ENCODE measurements at places on chromosomes 7 and 10.
A peak's percentile ranks its signal among the peaks of the same experiment; 100 is the strongest.

GRCh38 chr10:132876131-132876860, 66.1 kb downstream of the CFAP46 start:
- DNase-seq = no peak

GRCh38 chr7:77352665-77353406, 63.3 kb downstream of the GSAP start:
- no peak for DNase-seq

GRCh38 chr10:132319853-132320653, 11.9 kb upstream of the LRRC27 start:
- DNase-seq = no peak

GRCh38 chr7:80596933-80597517, 41.4 kb upstream of the CD36 start:
- no peak for DNase-seq

DNA sequence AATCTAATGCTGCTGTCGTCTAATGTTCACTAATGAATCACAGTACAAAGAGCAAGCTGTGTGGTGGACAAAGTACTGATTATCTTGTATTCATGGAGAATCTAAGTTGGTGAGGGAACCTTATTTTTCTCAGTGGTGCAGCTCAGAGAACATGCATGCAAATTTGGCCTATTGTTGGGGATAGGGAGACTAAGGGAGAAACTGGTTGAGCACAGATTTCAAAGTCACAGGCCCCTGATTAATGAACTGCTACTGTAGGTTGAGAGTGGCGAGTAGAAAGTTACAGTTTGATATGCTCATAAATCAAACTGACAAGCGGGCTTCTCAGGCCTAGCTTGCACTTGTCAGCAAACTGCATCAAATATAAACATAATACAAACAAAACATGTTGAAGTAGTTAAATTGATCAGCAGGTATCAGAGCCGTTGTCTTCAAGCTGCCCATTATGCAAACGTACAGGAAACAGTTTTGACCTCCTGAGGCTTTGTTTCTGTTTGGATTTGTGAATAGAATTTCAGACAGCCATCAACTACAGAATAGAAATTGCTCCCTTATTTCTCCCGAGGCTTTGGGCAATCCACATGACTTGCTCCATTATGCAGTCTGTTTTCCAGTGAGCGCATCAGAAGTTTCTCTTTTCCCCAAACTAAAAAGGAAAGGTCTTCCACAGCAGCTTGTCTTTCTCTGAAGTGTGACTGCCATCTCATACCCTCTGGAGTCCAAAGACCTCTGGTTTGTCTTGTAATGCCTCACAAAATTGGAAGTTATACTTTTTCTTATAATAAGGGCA, 215.8 kb downstream of the FOXP2 start:
- DNase-seq = no peak

GRCh38 chr7:43864126-43864525, 5.2 kb downstream of the MRPS24 start:
- DNase-seq = no peak

- DNase-seq = no peak
Measured at GRCh38 chr7:153091477-153091876, 331.9 kb downstream of the ACTR3B start.

DNA sequence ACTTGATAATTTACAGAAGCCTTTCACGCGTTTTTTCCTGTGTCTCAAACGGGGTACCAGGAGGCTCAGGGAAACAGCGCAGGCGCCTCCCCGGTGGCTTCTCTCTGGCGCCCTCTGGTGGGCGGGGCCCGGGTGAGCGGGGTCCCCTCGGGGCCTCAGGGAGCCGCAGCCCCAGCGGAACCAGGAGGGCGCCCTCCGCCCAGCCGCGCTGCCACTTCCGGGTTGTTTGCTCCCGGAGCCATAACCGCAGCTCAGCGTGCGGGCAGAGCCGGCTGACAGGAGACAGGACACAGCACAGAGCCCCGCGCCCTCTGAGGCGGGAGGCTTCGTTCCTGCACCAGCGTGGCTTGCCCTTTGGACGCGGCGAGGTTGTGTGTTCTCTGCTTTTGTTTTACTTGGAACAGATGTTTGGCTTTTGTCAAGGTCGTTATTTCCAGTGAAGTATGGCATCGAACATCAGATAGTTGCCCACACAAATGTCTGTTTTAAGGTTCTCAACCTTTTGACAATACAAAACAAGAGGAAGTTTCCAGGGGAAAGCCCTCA, 6.9 kb upstream of the CYP2E1 start:
- peak; percentile 86 for DNase-seq

GRCh38 chr7:150784120-150784736, 15.9 kb downstream of the TMEM176B start:
- DNase-seq = no peak

- no peak for DNase-seq
Measured at GRCh38 chr7:6306471-6306870, 34.0 kb upstream of the CYTH3 start.

- DNase-seq = no peak
Measured at GRCh38 chr7:137865764-137866163, 19.0 kb upstream of the DGKI start.

GRCh38 chr7:159013825-159014289, 130.8 kb downstream of the VIPR2 start:
- DNase-seq = no peak

DNA sequence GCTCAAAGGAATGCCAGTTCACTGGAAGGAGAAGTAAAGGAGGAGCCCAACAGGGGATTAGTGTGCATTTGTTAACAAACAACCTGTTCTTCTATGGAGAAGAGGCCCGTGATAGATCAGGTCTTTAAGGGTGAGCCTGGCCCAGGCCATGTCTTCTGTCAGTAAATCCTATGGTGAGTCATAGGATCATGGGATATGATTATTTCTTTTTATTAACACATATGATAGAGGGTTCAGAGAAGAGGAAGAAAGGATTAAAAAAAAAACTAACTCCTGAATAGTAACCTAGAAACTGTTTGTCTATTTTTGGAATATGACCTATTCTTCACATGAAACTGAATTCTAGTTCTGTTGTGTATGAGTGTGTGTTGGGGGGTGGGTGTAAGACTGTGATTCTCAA, 70.4 kb downstream of the GPR158 start:
- no peak for DNase-seq

DNA sequence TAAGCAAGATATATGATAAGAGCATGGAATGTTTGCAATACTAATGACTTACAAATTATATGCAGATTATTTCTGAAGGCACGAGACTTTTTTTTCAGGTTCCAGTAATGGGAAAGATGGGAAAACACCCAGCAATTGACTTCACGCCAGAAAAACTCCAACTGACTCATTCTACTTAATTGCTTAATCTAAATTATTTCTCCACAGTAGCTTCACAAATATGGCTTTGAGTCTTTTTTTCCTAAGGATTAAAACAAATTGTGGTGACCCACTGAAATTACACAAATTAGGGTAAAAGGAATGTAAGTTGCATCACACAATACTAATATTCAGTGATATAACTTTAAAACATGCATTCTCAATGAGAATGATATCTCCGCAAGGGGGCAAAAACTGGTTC, 138.7 kb downstream of the GNAI1 start:
- DNase-seq = no peak

- DNase-seq = no peak
Measured at GRCh38 chr10:112141292-112141691, 42.3 kb downstream of the GPAM start.

GRCh38 chr7:80581486-80582260, 56.8 kb upstream of the CD36 start:
- DNase-seq = no peak

GRCh38 chr7:107686816-107687387, 26.3 kb downstream of the SLC26A4 start:
- no peak for DNase-seq

GRCh38 chr7:125357676-125358455, 428.2 kb upstream of the POT1 start:
- no peak for DNase-seq

DNA sequence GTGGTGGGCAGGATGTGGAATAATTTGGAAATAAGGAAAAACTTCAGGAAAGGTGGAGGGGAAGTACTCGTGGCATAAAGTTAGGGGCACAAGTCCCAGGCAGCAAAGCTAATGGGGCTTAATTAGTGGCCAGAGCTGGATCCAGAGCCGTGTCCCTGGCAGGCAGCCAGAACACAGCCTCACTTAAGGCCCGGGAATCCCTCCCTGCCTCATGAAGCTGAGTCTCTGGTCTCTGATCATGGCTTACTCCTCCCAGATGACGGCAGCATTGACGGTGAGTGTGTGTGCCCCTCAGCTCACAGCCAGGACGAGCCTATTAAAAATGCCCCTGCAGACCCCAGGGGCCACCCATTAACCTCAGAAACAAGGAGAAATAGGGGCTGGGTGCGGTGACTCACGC, 48.2 kb upstream of the NPTX2 start:
- no peak for DNase-seq

DNA sequence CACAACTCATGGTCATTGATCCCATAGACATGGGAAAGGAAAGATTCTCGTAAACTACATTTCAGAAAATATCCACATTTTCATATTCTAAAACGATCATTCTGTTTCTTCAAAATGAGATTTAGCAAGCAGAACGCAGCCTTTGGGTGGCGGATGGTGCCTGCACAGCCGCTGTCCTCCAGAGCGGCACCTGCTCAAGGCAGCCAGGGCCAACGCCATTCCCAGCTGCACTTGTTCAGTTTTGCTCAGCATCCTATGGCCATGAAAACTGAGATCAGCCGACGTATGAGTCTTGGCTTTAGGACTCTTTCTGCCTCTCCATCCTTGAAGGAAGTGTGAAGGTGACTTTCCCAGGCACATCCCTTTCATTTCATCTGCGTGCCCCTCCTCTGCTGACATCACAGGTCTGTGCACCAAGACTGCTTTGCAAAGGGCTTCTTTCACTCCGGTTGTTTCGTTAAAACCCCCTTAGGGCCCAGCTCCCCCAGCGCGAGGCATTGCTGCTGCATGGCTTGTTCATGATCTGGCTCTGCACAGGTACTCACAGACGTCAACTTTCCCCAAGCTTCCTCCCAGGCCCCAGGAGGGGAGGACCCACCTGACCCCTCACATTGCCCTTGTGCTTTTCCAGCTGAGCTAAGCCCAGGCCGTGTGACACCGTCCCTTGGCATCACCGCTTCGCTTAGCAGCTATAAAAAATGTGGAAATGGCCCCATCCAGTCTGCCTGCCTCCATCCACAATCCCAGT, 37.2 kb downstream of the TCERG1L start:
- DNase-seq = no peak

All from stimulated activated CD4-positive, alpha-beta T cell treated with anti-CD3 and anti-CD28 coated beads, Interleukin-4, amount 100 ng/mL, for 4 hours (primary cell).